Activated naive CD4-positive, alpha-beta T cell treated with anti-CD3 and anti-CD28 coated beads for 36 hours (primary cell): ENCODE measurements at places on chromosomes 13 and 19.

DNA sequence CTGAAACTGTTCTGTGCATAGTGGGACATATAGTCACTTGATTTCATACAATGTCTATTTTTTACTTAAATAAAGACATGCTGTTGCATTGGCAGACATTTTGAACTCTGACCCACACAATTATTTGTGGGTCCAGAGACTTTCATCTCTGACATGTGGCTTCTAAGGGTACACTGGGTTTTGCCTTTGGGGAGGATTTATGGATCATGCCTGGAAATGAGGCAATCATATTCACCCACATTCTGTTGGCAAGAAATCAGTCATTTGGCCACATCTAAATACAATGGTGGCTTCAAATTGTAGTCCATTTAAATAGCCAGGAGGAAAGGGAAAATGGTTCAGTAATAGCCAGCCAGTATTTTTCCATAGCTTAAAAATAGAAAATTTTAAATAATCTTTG lies 238.3 kb upstream of the KLF12 start:
- DNase-seq = no peak

DNA sequence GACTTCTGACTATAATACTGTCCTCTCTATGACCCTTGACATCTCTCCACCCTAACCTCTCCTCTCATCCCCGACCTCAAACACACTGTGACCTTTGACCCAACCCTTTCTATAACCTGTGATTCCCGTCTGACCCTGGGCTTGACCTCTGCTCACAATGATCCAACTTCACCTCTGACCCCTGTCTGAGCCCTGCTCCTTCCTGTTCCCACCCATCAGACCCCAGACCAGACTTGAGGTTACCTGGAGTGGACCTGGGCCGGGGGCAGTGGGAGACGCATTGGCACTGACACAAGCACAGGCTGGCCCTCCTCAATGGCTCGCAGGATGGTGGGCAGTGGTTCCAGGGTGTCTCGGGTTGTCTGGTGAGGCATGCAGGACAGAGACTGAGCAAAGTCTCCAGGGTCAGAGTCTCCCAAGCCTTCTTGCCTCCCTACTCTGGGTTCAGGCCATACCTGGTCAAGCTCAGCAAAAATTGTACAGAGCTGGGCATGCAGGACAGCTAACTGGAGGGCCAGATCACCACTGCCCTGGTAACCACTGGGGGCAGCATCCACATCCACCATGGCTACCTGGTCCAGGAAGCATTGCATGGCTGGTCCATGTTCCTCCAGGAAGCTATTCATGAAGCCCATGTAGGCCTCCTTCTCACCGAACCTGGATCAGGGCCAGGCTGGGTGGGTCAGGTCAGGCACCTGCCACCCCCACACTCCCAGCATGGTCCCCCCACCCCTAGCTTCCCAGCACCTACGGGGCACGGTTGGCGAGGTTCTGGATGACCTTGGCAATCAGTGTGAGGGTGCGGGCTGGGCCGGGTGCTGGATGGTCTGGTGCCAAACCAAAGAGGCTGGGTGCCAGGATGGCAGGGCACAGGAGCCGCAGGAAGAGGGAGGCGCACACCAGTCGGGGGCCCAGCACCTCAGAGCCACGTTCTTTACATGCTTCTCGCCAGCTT lies 4.4 kb upstream of the WIZ start:
- DNase-seq = no peak

DNA sequence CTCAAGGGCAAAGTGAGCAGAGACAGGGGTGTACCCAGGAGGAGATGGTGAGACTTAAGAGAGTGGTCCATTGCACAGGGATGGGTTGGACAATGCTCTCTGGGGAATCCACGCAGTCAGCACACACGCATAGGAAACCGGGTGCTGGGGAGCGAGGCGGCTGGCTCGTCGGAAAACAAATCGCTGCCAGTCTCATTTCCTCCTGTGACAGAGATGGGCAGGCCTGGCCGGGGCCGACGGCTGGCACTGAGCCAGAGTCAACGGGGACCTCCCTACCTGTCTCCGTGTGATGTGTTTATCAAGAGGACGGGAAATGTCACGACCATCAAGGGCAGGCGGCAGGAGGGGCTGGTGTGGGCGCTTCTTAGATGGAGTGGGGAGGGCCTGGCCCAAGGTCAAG lies 27.3 kb downstream of the PTPRS start:
- peak; percentile 34 for DNase-seq

GRCh38 chr19:28397800-28398199 lies 815.2 kb downstream of the UQCRFS1 start:
- no peak for DNase-seq

GRCh38 chr13:44307844-44308243 lies 65.8 kb upstream of the SERP2 start:
- DNase-seq = no peak
